Activated CD4-positive, alpha-beta T cell treated with anti-CD3 and anti-CD28 coated beads, Interleukin-2, amount 50 U/mL, for 1 hour (primary cell): ENCODE measurements at places on chromosomes 7 and 10.

DNA sequence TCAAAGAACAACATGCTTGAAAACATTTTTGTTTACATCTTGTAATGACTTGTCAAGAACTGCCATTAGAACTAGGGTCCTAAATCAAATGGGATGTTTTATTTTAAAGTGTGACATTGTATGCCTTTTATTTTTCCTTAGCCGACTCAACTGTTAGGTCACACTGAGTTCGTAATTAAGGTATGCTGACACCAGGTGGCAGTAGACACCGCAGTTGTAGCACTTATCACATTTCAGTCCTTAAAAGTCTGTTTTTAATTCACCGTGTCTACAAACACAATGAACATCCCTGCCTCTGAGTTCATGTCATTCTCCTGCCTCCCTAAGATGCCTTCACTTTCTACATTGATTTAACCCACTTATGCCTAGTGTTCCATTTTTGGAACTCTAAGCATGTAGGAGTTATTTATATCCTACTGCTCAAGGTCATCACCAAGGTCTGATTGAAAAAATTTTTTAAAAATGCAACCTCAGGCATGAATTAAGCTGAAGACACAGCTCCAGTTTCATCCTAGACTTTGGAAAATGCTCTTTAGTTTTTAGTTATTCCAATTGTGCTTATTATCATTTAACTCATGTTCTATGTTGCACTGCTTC, 186.1 kb downstream of the BMPER start:
- DNase-seq: no peak

DNA sequence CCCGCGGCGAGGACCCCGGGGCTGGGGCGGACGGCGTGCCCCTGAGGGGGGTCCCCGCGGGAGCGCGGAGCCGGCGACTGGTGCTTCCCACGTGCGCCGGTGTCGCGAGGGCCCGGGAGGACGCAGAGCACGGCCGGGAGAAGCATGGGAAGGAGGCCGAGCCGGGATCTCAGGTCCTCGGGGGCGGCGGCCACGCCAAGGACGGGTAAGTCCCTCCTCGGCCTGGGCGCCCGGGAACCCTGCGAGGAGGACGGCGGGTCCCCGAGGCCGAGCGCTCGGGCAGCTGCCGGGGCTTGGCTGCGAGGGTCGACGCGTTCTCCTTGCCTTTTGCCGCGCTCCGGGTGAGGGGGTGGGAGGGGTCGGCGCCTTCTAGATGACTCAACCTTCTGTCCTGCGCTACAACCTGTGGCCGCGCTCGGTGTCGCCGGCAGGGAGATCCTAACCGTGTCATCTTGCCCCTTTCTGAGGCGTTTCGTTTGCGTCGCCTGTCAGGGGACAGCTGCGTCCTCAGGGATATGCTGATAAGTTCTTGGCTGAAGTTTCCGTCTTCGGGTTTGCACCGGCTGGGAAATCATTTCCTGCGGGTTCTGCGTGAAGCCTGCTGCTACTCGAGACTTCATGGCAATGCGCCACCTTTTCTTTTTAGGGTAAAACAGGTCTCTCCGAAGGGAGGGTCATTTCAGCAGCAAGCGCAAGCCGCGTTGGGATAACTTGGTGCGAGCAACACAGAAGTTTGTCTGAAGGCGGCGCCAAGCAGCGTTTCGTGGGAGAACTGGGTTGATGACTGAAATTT, 529 bp downstream of the TASOR2 start:
- DNase-seq: peak; percentile 68

DNA sequence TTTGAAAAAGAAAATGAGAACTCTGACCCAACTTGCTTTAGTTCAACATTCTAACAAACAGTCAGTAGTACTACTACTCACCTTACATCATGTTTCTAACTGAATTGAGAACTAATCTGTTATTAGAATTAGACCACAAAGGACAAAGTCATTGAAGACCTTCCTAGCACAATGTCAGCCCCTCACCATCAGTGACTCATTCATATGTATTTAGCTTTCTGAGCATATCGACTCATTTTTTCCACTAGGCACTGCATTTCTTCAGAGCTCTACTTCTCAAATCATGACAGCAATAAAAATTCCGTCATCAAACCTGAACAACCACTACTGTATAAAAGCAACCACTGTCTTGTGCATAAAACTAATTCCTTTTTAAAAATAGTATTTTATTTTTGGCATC, 4.4 kb upstream of the LRRN3 start:
- no peak for DNase-seq

- DNase-seq: peak; percentile 27
Measured at GRCh38 chr10:58531084-58531695, 18.5 kb downstream of the BICC1 start.
